ENCODE measurements at places on chromosomes 12 and 14.

GRCh38 chr12:86601550-86602308 lies 345.5 kb upstream of the MGAT4C start:
- DNase-seq, result no peak

- DNase-seq, result no peak
These were observed 60.2 kb downstream of the KDM2B start for GRCh38 chr12:121520586-121521086.

DNA sequence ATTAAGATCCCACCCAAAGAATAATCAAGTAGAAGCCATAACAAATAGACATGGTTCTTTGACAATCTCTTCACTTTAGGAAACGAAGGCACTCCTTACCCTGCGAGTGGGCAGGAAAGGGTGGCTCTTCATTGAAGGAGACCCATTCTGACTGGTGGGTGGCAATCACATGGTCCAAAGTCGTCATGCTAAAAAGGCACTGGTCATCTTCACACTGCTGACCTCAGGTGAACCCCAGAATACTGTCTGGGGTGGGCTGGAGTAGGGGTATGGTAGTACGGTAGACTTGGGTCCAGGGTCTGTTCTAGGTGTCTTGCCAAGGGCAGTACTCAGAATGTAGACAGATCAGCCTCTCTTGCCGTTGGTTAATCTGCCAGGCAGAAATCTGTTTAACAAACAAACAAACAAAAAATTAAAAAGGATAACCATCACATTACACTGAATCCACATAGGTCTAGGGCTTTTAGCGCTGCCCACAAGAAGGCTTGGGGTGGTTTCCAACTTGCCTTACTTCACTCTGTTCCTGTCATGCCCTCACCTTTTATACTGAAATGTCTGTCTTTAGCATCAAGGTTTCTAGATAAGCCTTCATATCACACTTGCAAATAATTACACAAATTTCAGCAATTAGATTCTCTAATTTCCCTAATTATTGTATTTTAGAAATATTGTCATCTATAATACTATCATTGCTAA lies 1.8 kb downstream of the STON2 start:
- no peak for DNase-seq

GRCh38 chr12:80200414-80200813 lies 101.1 kb downstream of the OTOGL start:
- DNase-seq, result peak; percentile 18

DNA sequence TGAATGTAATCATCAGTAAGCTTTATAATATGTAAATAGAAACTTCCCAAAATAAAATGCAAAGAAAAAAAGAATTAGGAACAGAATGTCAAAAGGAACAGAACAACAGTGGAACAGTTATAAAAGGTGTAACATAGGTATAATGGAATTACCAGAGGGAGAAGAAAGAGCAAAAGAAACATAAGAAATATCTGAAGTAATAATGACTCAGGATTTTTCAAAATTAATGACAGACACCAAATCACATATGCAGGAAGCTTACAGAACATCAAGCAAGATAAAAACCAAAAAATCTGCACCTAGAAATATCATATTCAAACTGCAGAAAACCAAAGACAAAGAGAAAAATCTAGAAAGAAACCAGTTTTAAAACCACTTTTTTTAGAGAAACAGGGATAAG lies 36.1 kb downstream of the TMEM116 start:
- DNase-seq, result no peak

DNA sequence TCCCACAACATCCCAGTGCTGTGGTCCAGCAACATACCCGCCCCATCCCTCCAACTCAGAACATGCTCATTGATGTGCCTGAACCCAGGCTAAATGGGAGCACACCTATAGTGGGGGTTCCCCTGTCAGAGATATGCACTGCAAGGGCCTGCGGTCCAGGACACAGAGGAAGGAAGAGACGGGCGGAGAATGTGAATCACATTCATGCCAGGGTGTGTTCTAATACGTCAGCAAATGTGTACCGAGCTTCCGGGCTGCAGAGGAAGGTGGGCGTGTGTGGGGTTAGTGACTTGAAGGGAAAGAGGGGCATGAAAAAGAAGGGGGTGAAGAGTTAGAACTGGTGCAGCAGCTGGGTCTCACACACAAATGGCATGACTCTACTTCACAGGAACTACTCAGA lies 83.7 kb downstream of the DPF3 start:
- no peak for DNase-seq

- no peak for DNase-seq
These were observed 10.9 kb downstream of the BCL7A start for GRCh38 chr12:122032580-122032979.

GRCh38 chr14:50573862-50574261 lies 13.9 kb downstream of the ATL1 start:
- peak; percentile 75 for DNase-seq

DNA sequence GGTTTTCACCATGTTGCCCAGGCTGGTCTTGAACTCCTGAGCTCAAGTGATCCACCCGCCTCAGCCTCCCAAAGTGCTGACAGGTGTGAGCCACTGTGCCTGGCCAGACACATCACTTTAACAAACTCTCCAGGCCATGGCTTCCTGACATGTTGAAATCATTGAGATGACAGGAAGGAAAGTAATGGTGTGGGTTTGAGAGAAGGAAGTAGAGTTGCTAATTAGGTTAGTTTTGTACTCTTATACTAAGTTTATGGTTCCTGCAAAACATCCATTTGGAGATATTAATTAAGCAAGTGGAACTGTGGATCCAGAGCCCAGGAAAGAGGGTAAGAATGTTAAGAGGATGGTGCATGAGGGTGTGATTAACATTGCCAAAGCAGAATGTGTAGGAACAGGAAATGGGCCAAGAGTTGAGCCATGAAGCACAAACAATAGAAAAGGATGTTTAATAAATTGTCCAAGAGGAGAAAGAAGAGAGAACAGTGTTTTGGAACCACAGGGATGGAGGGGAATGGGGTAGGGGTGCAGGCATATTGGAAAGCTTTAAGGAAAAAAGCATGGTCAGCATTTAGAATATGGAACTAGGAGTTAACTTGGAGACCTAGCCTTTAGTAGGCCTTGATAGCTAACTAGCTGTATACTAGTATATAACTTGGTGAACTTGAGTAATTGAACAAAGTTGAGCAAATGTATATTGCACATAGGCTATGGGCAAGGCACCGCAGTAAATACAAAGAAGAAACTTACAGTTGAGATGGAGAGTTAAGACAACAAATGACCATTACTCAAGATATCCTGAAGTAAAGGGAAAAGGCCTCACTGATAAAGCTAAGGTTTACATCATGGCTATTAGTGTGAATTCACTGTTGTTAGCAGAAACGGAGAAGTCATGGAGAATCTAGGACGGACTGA lies 91.3 kb upstream of the DNM1L start:
- DNase-seq, result no peak

DNA sequence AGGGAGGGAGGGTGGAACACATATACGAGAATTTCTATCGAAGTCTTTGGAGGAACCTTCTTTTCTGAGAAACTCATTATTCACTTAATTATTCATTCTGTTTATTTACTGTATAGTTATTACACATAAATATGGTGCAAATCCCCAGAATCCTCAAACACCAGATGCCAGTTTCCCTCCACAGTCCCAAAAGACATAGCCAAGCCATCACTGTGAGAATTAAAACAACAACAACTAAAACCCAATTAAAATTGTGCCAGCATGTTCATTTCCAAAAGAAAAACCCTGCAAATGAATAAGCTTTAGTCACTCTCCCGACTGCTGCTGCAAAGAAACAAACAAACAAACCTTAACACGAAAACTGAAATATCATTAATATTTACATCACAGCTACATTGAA lies 173.5 kb downstream of the EFCAB11 start:
- no peak for DNase-seq

- DNase-seq, result no peak
These were observed 62.9 kb upstream of the PDE3A start for GRCh38 chr12:20305470-20305869.

DNA sequence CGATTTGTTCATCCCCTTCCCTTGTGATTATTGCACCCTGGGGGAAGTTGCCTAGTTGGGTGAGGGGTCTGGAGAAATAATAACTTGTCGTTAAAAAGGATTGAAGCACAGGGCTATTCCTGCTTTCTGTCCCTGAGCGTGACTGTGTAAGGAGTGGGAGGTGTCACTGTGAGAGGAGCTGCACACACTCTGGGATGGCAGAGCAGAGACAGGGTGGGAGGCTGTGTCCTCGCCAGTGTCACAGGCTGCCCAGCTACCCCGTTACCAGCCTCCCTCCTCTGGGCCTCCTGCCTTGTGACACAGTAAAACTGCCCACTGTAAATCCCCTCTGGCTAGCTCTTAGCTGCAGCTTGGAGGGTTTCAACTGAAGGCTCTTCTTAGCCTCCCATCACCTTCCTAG lies 460.6 kb downstream of the AACS start:
- no peak for DNase-seq

GRCh38 chr14:75126121-75126544 lies 715 bp downstream of the NEK9 start:
- no peak for DNase-seq

- DNase-seq, result no peak
These were observed 175.3 kb downstream of the ETV6 start for GRCh38 chr12:11824736-11825135.

GRCh38 chr12:93311827-93312226 lies 65.9 kb upstream of the NUDT4 start:
- DNase-seq, result no peak

DNA sequence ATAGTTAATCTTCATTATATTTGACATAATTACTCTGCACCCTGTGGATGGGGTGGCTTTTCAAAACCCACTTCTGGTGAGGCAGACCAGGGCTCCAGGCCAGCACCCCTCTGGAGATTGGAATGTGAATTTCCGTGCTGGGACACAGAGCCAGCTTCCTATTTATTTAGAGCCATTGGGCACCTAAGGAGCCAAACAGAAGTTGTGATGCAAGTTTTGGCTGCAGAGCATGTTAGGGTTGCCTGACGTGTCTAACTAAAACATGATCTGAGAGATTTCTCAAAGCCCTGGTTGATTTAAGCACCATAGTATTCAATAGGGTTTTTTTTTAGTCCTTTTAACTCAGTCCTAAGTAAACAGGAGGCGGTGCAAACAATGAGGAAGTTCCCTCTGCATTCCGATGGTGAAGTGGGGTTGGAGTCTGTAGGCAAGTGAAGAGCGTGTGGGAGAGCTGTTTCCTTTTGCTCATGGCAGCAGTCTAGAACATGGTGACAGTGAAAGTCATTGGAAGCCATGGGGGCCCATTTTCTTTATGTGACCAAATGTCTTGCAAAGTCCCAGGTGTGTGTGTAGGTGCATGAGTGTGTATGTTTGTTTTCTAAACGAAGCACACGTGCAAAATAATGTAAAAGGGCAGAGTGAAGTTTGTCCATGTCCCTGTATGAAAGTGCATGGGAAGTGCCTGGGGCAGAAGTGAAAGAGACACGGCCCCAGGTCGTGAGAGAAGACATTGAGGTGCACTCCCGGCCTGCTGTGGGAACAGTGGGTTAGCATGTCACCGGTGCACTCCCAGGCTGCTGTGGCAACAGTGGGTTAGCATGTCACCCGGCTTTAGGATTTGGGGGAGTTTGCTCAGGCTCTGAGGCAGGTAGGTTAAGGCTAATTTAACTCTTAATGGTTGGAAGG lies 117.7 kb downstream of the PRKCH start:
- peak; percentile 68 for DNase-seq

DNA sequence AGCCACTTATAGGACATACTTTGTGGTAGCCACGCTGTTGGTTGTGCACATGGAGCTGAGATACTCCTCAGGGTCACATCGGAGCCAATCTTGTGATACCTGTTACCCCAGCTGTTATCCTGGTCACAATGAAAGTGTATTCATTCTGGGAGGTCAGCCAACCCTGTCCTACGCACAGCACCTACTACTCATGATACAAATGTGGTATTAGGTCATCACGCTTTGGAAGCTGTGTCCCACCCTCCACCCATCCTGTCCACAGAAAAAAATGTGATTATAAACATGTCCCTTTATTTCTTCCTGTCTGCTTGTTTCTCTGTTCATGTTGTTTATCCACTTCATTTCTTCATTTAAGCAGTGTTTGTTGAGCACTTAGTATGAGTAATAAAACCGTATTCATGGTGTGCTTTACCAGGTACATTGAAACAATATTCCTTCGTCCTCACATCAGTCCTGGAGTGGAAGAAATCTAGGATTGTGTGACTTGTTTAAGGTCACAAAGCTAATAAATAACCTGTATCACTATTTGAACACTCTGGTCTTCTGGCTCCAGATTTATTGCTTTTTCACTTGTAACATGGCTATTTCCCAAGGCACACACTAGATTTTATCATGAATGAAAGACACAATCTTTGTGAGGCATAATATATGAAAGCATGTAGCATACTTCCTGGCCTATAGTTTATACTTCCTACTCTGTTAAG lies 73.1 kb downstream of the DERA start:
- peak; percentile 21 for DNase-seq

DNA sequence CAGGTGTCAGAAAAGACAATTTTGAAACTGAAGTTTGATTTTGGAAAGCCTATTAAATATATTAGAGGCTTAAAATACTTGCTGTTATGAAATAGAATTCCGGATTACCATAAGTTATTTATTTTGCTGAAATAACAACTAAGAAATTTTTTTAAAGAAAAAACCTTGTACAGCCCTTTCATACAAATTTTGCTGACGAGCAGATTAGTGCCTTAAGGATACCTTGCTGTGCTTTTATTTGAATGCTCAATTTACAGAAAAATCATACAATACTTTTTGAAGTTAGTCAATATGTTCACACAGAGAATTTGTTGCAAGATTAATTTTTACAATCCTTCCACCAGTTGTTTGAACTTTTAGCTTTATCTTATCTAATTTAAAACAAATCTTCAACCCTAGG lies 29.5 kb upstream of the CLEC2D start:
- DNase-seq, result no peak

GRCh38 chr12:71691504-71692129 lies 5.7 kb downstream of the TMEM19 start:
- DNase-seq, result peak; percentile 83

DNA sequence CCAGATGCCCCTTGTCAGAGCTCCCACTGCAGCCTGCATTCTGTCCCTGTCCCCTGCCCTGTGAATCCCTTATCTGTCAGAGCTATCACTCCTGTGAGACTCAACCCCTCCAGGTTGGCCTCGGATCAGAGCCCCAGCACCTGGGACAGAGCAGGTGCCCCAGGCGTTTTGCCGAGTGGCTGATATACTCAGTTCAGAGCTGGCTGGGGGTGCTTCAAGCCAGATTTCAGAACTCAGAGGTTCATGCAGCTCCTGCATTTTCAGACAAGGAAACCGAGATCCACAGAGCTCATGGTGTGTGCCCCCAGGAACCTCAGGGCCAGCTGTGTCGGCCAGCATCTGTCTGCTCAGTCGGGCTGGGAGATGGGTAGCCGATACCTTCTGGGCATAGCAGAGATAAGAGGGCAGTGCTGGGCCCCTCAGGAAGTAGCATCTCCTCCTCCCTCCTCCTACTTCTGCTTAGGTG lies 228.0 kb upstream of the RTL1 start:
- DNase-seq, result no peak

All from DMS53 (cell line).